Bronchial epithelial cell (primary cell): ENCODE measurements at places on chromosomes 2 and 18.

GRCh38 chr2:39243469-39244123 is at the start of gene CDKL4:
Gene CDKL4 (minus strand): TSS chr2:39243970.
- no peak for DNase-seq

DNA sequence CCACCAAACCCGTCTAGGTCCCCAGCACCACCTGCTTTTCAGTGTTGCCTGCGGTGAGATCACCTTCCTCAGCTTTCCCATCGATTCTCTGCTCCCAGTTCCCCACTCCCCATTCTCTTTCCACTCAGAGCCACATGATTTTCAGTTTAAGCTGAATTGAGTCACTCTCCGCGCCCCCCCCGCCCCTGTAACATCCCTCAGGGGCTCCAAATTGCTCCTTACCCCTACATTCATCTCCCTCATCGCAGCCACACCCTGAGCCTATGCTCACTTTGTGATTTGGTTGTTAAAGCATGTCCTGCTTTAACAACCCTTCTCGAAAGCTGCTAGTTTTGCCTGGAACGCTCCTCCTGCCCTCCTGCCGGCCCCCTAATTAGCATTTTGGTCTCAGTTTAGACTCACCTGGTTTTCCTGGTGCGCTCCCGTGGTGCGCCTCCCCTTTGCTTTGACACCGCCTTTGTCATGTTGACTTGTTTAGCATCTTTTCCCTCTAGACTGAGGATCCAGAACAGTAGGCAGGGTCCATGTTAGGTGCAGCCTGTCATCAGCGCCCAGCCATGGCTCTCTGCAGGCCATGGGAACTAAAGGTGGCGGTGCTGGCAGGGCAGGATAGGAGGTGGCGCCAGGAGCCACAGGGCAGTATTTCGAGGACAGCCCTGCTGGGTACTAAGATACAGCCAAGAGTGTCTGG is 60.8 kb downstream of the ST3GAL5 start:
- no peak for DNase-seq

DNA sequence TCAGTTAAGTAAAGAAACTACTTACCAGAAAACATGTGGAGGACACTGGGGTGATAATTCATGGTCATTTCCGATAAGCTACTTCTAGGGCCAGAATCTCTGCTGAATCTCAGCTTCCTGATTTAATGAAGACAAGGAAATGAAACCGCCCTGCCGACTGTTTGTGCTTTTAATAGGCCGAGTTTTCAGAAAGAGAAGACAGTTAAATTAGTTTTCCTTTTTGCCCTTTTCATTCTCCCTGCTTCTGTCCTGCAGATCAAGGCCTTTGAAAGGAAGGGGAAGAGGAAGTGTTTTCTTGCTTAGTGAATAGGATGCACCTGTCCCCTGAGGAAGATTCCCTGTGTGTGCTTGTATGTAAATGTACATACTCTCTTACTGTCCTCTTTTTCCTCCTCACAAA is 126.6 kb downstream of the SH3RF3 start:
- DNase-seq: no peak

DNA sequence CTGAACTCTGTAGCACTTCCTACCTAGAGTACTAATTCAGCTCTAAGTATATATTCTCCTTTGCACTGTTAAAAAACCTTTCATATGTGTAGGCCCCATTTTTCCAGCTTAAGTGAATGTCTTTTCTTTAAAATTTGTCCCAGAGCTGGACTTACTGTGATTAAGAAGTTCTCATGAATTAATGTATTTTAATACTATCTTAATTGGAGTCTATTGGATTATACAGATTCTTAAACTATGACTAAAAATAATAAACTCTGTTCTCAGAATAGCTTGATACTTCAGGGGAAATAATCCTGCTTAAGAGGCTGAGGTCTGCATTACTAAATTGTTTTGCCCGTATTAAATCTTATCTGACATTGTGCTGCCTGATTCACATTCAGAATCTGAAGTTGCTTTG is 223.3 kb downstream of the RIT2 start:
- DNase-seq: no peak

- no peak for DNase-seq
Observed at GRCh38 chr2:145931781-145932395, 1412.0 kb upstream of the ZEB2 start.

DNA sequence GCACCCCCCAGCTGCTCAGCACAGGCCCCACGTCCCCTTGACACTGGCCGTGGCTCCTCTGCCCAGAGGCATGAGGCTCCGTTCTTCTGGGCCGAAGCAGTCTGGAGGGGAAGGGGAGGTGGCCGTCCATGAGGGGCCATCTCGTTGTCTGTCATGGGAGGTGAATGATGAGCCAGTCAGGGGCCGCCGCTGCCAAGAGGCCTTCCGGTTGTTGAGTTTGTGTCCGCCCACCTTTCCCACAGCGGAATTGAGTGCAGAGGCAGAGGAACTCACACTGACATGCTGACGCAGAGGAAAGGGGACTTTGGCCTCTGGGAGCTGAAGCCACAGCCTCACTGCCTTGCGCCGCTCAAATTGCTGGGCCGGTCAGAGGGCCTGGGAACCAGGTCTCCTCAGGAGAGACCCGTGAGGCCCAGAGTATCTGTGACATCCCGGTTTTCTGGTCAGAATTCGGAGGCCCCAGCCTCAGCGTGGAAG is 268.4 kb downstream of the ATAD2B start:
- DNase-seq: no peak

DNA sequence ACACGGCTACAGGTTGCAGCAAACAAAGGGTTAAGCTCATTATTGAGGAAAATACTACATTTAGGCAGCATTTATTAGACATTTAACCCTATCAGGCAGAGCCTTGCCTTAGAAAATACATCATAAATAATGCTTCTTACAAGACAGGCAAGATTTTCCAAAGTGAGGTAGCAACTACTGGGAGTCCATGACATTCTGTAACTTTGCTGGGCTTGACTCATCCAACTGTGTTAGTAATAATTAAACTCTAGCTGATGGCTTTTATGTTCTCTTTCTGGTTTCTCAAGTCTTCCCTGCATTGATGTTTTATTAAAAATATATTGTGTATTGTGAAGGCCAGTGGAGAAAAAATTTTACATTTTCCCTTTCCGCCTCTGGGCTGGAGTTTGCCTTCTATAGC is 291.3 kb downstream of the AFF3 start:
- DNase-seq: no peak
